Sigmoid colon (tissue), 7 donors: ENCODE measurements at places on chromosomes 1 and 21. TPM values are rescaled to one million over a fixed set of nuclear protein-coding genes. Genes with fewer than 3 reads are reported as not detected.

DNA sequence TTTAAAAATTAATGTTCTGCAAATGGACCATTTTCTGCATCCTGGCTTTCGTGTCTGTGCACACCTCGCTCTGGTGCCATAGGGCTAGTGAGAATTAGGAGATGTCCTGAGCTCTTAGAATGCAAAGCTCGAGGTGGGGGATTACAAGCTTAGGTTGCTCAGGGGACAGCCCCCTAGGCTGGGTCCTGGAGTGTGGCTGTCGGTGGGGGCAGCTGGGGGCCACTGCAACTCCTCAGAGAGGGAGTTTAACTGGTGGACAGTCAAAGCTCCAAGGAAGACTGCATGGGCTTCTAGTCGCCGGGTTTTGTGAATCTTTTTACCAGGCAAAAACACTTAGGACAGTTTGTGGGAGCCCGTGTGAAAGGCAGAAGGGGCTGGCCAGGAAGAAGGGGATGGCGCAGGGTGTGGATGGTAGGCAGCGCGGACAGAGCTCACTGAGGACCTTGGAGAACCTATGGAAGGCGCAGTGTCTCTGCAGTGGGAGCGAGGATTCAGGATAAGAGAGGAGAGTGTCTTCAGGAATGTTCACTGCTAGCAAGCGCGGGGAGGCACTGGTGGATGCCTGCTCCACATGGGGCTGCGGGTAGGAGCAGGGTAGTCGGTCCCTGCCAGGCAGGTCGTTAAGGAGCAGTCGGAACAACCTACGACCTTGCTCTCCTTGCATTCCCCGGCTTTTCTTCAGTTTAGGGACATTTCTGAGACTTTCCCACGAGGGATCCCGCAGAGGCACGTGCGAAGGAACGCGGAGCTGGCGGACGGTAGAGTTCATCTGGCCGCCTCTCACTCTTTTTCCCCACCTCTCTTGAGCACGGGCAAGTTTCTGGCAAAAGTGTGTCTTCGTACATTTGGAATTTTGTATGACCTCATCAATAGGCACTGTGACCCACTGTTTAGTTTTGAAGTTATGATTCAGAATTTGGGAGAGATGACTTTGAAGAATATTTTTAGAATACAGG is 12.9 kb upstream of the KCNE1 start:
- H3K4me3 ChIP-seq, result peak overlapping the region; percentile 45
- no peaks in the 10 kb centered on the region for H3K36me3 ChIP-seq
- H3K4me1 ChIP-seq, result peaks cover 37% of the 10 kb centered on the region
- peak; percentile 76 for DNase-seq
- H3K27me3 ChIP-seq, result no peaks in the 10 kb centered on the region

DNA sequence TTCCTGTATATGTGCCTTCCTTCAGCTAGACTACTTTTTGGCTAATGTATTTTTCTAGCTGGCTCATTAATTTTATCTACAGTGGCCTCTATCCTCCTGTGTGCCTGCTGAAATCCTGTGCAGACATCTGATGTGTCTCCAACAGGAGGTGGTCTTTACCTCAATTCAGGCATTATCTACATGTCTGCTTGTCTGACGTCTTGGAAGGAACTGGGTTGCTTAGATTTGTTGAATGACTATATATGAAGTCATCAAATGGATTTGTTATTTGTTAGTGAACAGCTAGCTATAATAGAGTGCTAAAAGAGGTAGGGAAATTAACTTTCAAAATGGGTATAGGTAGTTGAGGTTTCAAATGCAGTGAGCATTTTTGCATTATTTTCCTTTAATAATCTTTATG is 6.7 kb downstream of the RPL5 start:
- H3K27me3 ChIP-seq, result no peaks in the 10 kb centered on the region
- DNase-seq, result no peak
- peaks cover 8% of the 10 kb centered on the region for H3K36me3 ChIP-seq
- H3K4me3 ChIP-seq, result no peak overlapping the region
- H3K4me1 ChIP-seq, result peaks cover 67% of the 10 kb centered on the region

DNA sequence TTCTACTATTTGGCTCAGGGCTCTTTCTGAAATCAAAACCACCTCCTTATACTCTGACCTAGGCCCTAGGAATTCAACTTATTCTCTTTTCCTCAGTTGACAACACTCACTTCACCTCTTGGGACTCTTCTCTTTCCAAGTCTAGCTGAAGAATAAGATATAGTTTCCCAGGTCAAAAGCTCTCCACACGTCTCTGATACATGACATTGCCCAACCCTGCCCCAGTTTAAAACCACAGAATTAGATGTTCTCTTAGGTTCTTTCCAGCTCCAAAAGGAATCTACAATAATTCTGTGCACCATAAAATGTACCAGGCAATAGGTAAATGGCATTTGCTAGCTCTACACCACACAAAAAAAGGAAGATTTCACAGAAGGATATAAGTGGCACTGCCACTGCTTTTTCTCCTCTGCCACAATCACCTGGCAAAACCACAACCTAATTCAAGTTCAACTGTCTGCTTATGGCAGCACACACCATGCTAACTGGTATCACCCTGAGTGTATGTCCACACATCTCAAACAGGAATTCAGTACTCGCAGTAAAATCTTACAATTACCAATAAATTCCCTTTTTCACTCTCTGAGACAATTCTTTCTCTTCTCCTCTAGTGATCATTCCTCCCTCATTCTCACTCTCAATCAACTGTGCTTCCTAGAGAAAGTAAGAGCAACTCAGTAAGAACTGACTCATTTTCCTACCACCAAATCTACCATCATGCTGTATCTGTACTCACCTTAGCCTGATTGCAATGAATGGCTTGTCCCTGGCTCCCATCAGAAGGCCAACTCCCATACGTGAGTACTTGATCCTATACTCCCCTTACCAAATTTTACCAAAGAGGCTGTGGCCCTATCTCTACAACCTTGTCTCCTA is 27.3 kb downstream of the ZBTB8OS start:
- peaks cover 19% of the 10 kb centered on the region for H3K36me3 ChIP-seq
- no peaks in the 10 kb centered on the region for H3K4me1 ChIP-seq
- no peak for DNase-seq
- no peaks in the 10 kb centered on the region for H3K27me3 ChIP-seq
- H3K27ac ChIP-seq, result no peak overlapping the region

- no peaks in the 10 kb centered on the region for H3K36me3 ChIP-seq
- peaks cover 8% of the 10 kb centered on the region for H3K27me3 ChIP-seq
- H3K4me3 ChIP-seq, result no peak overlapping the region
- H3K4me1 ChIP-seq, result peaks cover 3% of the 10 kb centered on the region
Measured at GRCh38 chr1:38788341-38789336, 70.9 kb downstream of the RRAGC start.

DNA sequence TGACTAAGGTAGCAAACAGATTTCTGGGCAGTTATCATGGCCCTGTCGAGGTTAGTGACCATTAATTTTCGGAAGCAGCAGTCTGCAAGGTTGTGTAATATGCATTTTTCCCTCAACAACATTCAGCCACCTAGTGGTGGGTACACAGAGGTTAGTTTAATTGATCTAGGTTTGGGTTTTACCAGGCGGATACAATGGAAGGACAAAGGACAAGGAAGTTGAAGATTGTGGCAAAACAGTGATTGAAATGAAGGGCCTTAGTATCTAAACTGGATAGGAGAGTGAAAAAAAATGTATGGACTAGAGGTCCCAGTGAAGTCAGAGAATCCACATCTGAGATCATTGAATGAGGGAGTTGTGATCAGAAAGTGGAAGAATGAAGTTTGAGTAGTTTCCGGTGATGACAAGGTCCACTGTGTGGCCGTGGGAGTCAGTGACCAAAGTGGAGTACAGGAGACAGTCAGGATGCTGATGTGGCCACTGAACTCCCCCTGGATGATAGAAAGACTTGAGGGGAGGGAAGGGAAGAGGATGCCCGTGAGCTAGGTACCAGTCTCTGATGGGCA is 2.8 kb downstream of the ARMH1 start:
- H3K4me1 ChIP-seq, result peaks cover 23% of the 10 kb centered on the region
- H3K27me3 ChIP-seq, result no peaks in the 10 kb centered on the region
- H3K36me3 ChIP-seq, result no peaks in the 10 kb centered on the region
- DNase-seq, result no peak
- no peak overlapping the region for H3K4me3 ChIP-seq

GRCh38 chr1:203268901-203269653 is 36.2 kb upstream of the BTG2 start:
- no peaks in the 10 kb centered on the region for H3K36me3 ChIP-seq
- DNase-seq, result no peak
- H3K4me1 ChIP-seq, result no peaks in the 10 kb centered on the region
- H3K27me3 ChIP-seq, result no peaks in the 10 kb centered on the region

GRCh38 chr1:228955691-228956090 is 220.4 kb downstream of the RHOU start:
- H3K4me1 ChIP-seq, result no peaks in the 10 kb centered on the region
- H3K4me3 ChIP-seq, result no peak overlapping the region
- no peak for DNase-seq
- H3K27me3 ChIP-seq, result no peaks in the 10 kb centered on the region

DNA sequence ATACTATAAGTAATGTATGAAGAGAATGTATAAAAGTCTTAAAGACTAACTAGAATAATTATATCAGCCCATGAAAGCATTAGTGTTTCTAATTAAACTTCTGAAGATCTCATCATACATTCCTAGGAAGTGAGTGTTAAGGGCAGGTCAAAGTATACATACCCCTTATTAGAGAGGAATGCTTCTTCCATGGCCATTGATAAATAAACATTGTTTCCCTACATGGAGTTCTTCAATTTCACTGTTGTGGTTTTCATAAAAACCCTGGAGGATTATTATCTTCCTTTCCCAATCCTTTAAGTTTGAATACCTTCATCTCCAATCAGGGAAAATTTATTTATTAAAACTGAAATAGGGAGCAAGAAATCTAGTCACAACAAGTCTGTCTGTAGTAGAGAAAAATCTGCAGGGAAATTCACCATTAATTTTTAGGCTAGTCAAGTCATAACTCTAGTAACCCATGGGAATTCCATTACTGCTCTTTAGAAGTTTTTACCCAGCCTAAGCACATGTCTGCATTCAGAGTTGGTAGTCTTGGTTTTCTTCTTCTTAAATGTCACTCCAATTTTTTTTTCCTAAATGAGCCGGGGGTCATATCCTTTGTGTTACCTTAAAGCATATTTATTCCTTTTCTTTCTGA is 147.0 kb downstream of the TNFSF18 start:
- no peak overlapping the region for H3K4me3 ChIP-seq
- no peak overlapping the region for H3K27ac ChIP-seq
- no peaks in the 10 kb centered on the region for H3K27me3 ChIP-seq
- no peak for DNase-seq

GRCh38 chr1:226532553-226532952 is 16.0 kb upstream of the STUM start:
- no peaks in the 10 kb centered on the region for H3K4me1 ChIP-seq

GRCh38 chr1:89939693-89940438 is 55.0 kb upstream of the ZNF326 start:
- H3K4me3 ChIP-seq, result no peak overlapping the region
- DNase-seq, result no peak
- no peaks in the 10 kb centered on the region for H3K27me3 ChIP-seq
- no peaks in the 10 kb centered on the region for H3K36me3 ChIP-seq
- H3K27ac ChIP-seq, result no peak overlapping the region

DNA sequence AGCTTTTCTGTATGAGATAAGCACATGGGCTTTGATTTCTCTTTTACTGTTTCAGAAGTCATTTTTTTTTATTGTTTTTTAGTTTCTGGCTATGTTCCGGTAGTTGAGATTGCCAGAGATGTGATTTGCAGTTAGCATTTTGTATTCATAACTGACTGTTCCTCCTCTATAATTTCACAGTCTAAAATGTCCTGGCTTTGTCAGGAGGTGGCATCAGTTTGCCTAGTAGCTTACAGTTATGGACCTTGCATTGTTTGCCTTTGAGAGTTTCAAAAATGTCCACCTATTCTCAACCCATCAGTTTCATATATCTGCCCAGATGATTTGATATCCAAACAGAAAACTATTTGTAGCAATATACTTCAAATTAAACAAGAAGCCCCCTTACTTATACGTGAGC is 39.5 kb upstream of the ST6GALNAC3 start:
- H3K27me3 ChIP-seq, result no peaks in the 10 kb centered on the region
- H3K4me3 ChIP-seq, result no peak overlapping the region
- H3K27ac ChIP-seq, result no peak overlapping the region
- no peak for DNase-seq
- H3K36me3 ChIP-seq, result no peaks in the 10 kb centered on the region
- no peaks in the 10 kb centered on the region for H3K4me1 ChIP-seq

GRCh38 chr1:66012106-66012784 is 219.6 kb downstream of the PDE4B start:
- DNase-seq, result no peak
- H3K27ac ChIP-seq, result no peak overlapping the region
- no peaks in the 10 kb centered on the region for H3K36me3 ChIP-seq

DNA sequence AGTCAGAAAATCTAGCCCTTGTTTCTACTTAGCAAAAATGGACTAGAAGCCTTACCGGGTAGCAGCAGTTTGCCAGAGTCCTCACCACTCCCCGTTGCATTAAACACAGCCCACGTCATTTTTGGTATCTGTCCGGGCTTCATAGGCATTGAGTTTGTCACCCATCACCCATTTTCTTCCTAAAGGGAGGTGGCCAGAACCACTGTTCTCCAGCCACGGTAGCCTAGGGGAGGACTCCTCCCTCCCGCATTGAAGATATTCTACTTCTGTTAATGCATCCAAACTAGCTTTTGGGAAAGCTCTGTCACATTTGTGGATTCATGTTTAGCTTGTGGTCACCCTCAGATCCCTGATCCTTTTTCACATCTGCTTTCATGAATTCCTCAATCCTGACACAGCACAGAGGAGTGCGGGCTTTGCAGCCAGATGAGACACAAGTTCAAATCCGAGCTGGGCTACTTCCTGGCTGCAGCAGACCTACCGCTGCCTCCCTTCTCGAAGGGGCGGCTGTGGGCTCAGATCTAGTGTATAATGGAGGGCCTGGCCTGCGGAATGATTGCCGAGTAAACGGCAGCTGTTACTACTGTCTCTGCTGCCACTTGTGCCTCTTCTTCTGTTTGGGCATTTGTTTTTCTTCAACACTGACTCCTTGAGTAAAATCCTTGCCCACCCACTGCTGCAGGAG is 63.2 kb upstream of the EFHD2 start:
- no peaks in the 10 kb centered on the region for H3K27me3 ChIP-seq
- H3K36me3 ChIP-seq, result no peaks in the 10 kb centered on the region

FCRL4 gene
- total RNA-seq, result not detected

LYPD8 gene
- 1.1 TPM for total RNA-seq

MASP2 gene
- total RNA-seq, result not detected

KRTAP21-2 gene
- not detected for total RNA-seq

TRMT13 gene
- total RNA-seq, result 26.3 TPM

TSPEAR gene
- not detected for total RNA-seq
